ENCODE measurements at places on chromosomes 5 and 9.

DNA sequence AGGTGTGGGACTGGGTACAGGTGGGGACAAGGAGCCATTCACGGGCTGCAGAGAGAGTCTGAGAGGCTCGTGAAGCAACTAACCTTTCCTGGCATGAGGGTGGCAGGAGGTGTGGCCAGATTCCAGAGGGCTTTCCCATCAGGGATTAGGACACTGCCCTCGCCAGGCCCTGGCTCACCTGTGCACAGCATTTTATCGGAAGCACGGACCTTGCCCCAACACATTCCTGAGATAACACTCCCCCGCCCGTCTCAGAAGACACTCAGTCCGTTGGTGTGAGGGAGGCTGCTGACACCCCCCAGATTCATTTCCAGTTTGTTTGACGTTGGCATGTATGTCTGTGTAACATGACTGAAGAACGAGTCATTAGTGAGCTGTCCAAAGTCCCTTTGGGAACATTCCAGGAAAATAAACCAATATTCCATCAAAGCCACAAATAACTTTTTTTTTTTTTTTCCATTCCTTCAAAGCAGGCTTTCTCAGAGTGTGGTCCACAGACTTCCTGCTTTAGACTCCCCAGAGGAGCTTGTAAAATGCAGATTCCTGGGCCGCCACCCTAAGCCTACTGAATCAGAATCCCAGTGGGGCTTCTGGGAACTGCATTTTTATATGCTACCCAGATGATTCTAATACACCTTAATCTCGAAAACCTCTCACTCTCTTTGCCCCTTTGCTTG is 23.4 kb downstream of the WWC1 start:
- DNase-seq: no peak

GRCh38 chr5:1366514-1366913 is 21.6 kb upstream of the CLPTM1L start:
- no peak for DNase-seq

DNA sequence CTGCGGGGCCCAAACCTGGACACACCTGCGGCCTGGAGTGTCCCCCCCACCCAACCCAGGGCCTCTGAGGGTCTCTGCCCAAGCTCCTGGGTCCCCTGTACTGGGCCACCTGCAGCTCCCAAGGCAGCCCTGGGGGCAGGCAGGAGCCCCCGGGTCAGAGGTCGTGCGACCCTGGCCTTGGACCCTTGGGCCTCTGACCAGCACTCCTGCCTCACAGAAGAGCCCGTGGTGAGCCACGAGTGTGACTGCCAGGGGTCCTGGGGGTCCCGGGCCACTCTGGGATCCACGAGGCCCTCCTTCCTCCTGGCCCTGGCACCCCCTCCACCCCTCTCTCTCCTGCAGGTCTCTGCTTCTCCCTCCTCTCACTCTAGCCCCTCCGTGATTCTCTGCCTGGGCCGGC is 5.0 kb upstream of the PTGDS start:
- DNase-seq: no peak

DNA sequence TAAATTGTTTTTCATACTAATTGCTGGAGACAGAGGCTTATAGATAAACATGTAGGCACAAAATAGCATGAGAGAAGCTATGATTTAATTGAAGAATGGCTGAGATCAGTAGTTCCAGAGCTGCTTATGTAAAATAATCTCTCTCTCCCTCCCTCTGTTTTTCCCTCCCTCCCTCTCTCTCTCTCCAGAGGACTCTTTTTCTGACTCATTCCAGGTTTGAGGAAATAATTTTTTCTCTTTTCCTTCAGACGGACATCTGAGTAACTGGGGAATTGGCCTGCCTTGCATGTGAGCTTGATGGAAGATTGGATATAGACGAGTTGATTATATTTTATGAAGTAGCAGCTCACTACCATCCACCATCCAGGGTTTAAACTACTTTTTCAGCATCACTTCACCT is 35.5 kb downstream of the KCTD16 start:
- DNase-seq: no peak

GRCh38 chr5:54895816-54896341 is 89.5 kb downstream of the ESM1 start:
- peak; percentile 39 for DNase-seq

GRCh38 chr5:102762095-102762534 is 7.0 kb downstream of the PAM start:
- no peak for DNase-seq

DNA sequence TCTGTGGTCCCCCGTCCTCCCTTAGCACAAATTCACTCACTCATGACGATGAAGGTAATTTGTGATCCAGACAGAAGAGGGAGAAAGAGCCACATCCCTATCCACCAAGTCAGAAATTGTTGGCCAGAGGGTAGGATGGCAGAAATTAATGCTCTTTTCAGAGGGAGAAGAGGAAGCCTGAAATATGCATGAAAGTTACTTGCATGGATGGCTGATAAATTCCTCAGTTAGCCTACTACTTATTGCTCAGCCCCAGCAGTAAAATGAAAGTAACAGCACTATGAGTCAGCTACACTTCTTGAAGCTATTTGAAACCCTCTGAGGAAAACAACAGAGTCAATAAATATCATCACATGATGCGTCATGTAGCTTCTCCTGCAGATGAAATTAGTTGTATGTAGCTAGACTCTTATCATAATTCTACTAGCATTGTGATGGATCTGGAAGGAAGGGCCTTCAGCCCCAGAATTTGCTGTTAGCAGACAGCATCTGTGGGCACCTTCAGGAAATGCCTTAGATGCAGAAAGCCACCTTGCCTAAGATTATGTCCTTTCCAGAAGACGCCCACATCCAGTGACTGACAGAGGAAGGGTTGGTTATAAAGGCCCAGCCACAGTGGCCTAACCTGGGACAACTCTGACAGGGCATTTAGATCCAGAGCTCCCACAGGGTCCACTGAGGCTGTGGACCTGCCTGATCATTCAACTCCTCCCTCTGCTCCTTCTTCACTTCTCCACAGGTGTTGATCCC is 81.2 kb upstream of the CCDC112 start:
- DNase-seq: no peak

GRCh38 chr9:15298362-15298761 is 8.7 kb downstream of the TTC39B start:
- DNase-seq: no peak

- no peak for DNase-seq
These were observed 1001.9 kb upstream of the CDH10 start for GRCh38 chr5:25646421-25647341.

DNA sequence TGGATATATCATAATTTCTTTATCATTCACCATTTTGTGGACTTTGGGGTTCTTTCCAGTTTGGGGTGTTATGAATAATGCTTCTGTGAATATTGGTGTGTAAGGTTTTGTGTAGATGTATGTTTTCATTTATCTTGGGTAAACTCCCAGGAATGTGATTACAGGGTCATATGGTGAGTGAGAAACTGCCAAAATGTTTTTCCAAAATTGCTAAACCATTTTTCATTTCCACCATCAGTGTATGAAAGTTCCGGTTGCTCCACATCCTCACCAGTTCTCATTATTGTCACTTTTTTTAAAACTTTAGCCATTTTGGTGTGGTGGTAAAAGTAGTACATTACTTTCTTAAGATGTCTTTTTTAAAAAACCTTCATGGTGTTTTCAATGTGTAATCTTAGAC is 152.9 kb downstream of the NIPBL start:
- no peak for DNase-seq

- no peak for DNase-seq
These were observed 35.9 kb downstream of the PRR16 start for GRCh38 chr5:120499876-120500563.

- no peak for DNase-seq
These were observed 19.6 kb upstream of the ARL15 start for GRCh38 chr5:54329731-54330709.

DNA sequence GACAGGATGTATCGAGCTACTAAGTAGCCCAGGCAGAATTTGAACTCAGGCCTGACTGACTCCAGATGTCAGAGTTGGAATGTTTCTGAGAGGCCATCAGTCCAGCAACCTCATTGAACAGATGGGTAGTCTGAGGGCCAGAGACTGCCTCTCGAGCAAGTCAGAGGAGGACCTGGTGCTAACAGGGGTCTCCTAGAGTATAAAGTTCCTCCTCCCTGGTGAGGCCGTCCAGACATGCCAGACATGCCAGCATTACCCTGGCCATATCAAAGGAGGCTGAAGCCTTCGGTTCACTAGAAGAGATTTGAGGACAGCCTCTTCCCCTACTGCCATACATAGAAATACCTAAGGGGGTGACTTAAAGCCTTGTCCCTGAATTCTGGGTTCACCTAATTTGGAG is 81.2 kb downstream of the ZNF618 start:
- no peak for DNase-seq

GRCh38 chr5:110757118-110757729 is 18.4 kb downstream of the SLC25A46 start:
- peak; percentile 47 for DNase-seq

Measured in putamen (tissue), 1 donor.